ENCODE measurements at places on chromosomes 12 and 14.

DNA sequence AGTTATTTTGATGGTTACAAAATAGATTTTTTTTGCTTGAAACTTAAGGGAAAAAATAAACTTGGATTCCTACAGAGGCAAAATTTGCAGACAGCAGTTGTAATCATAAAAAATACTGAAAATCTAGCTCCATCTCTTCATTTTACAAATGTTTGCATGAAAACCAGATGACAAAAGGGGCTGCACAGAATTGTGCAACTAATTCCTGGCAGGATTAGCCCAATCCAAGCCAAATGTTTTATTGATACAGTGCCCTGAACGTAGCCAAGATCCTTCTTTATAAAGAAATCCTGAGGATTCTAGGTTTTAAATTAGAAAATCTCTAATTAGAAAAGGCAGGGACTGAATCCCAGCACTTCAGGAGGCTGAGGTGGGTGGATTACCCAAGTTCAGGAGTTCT, 356.4 kb upstream of the SEL1L start:
- no peak for DNase-seq

- DNase-seq, result no peak
These were observed 168.2 kb upstream of the SSTR1 start for GRCh38 chr14:38039496-38039895.

DNA sequence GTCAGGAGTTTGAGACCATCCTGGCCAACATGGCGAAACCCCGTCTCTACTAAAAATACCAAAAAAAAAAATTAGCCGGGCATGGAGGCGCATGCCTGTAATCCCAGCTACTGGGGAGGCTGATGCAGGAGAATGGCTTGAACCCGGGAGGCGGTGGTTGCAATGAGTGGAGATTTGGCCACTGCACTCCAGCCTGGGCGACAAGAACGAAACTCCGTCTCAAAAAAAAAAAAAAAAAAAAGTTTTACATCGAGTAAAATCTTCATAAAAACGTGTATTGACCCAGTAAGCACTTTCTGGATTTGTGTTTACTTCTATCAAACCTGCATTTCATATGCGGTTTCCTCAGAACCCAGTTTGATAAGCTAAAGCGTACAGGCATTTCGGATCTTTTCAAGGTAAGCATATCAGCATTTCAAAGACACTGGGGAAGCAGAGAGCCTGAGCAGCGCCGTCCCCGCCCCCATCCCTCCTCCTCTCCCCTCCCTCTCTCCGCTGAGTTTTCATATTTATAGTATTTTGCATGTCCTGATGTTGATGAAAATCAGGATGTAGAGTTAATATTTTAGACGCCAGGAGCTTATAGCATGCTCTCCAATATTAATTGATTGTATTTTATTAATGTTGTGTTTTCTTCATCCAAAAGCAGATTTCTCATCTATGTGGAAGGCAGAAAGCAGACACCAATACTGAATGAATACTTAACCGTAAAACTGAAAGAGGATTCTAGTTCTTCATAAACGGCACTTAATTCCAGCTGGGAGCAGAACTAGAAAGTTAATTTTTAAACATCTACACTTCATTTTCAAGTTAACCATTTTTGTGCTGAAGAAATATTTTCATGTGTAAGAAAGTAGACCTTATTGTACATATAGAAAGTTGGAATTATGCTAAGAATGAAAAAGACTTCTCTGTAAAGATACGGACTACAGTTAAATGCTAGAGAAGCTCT, 9.2 kb upstream of the HIP1R start:
- DNase-seq, result no peak

DNA sequence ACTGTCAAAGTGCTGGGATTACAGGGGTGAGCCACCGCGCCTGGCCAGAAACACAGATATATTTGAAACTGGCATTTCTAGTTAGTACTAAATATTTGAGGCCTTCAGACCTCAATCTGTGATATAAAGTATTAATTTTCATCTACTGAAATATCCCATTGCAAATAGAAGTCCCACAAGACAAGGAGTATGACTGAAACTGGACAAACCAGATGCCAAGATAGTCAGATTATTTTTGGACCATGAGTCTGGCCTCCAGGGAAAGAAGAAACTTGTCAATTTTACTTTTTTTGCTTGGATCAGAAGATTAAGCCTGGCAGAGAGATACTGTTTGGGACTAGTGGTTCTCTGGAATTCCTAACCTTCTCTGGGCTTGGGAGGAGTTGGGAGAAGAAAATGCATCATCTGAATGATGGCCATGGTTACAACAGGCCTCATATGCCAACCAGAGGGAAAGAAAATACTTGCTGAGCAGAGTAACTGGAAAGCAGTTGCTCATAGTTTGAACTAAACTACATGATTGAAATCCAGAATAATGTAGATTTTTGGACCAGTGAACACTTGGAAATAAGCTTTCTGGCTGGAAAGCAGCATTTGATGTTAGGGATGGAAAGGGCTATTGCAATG, 2.9 kb upstream of the SMOC1 start:
- no peak for DNase-seq

DNA sequence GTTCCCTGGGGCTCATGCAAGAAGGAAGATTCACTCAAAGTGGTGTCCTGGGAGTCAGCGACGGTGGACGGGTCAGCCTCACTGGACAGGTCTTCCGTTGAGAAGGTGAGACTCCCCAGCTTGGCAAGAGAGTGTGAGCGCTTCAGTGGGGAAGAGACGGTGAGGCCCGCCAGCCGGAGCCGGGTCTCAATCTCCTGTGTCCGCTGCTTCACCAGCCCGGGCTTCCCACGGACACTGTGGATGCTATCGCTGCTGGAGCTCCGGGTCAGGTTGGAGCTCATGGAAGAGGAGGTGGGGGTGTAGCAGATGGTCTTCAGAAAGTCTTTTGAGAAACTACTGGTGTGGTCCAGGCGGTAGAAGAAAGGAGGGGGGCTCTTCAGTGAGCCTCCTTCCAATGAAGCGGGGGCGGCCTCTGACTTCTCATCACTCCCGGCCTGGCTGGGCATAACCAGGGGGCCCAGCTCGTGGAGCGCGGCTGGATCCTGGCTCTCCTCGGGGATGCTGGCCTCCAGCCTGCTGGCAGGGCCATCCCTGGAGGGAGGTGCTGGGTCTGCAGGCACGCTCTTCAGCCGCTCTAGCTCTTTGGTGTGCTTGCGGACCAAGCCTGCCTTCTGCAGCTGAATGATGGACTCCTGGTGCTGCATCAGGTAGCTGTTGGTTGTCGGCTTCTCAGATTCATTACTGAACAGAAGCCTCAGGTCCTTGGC, 56.9 kb upstream of the CORO1C start:
- no peak for DNase-seq

Data from astrocyte (in vitro differentiated cells and primary cell).